ENCODE measurements at places on chromosomes 4 and X.

GRCh38 chrX:108312957-108313356 lies 125.3 kb downstream of the COL4A6 start:
- no peak for DNase-seq

DNA sequence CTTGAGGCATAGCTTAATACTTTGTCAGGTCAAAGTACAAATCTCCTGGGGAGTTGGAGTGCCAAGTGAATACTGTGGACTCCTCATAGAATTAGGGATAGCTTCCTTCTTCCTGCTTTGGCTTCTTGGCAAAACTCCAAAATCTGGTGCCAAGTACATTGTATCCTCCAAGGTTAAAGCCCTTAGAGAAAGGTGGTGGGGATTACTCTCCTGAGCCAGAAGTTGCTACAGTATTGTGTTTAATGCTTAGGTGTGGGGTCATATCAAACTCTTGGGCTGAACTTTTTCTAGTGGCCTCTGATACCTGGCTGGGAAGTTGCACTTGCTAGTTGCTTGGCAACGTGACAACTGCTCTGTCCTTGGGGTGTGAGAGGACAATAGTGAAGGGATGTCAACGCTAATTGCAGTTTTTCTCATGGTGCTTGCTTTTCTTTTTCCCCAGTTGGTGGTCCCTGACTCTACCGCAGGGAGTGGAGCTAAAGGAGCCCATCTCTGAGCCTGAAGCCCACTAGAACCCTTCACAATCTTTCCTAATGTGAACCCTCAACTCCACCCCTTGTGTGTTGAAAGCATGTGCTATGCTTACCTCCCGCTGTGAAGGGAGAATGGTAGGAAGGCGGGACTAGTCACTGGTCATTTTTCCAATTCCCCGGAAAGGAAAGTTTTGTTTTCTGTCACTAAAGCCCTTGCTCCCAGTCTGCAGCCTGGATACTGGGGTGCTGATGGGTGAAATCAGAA lies 35.5 kb downstream of the DLG3 start:
- no peak for DNase-seq

DNA sequence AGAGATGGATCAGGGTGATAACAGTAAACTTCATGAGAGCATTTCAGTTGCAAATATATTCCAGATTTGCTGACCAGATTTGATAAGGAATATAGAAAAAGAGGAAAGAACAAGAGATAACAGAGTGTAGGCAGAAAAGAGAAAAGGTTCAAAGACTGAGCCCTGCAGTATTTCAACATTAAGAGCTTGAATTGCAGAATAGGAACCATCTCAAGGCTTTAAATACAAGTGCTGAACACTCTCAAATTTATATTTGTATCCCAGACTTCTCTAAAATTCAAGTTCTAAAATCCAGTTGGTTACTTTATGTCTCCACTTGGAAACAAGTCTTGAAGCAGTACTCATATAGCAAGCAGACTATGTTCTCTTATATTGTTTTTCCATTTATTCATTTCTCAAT lies 9.7 kb upstream of the MYOZ2 start:
- no peak for DNase-seq

DNA sequence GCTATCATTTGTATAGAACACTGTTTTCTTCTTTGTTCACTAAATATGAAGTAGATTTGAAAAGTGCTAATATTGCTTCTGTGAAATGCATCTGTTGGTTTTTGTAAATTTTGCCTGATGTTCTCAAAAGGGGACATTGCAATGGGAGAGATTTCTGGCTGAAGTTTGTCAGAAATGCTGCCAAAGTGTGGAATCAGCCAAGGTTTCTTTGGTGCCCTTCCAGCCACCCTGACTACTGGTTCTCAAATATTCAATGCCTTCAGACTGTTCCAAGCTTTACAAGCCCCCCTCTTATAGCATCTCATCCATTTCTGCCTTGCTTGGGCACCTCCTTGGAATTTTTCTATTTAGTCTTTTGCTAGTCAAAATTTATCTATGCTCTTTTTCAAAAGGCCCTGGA lies 60.6 kb upstream of the TMLHE start:
- DNase-seq: no peak

GRCh38 chrX:68090266-68090665 lies 343.0 kb downstream of the OPHN1 start:
- DNase-seq: no peak

All from SJSA1 (cell line).